ENCODE measurements at places on chromosomes 6 and 20.
A peak's percentile ranks its signal among the peaks of the same experiment; 100 is the strongest.

DNA sequence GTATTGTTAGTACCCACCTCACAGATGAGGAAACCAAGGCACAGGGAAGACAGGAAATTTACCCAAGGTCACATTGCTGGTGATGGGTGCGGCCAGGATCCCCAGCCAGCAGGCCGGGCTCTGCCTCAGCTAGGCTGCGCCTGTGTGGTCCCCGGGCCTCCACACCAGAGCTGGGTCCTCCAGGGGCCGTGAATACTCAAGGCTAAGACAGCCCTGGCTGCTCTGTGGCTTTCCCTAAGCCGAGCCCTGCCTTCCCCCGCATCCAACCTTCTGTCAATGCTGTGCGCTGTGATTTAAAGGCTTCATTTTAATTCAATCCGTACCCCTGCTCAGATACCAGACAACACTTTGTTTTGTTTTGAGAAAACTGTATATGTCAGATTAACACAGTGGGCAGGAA, 246.7 kb downstream of the TTLL2 start:
- DNase-seq: no peak

DNA sequence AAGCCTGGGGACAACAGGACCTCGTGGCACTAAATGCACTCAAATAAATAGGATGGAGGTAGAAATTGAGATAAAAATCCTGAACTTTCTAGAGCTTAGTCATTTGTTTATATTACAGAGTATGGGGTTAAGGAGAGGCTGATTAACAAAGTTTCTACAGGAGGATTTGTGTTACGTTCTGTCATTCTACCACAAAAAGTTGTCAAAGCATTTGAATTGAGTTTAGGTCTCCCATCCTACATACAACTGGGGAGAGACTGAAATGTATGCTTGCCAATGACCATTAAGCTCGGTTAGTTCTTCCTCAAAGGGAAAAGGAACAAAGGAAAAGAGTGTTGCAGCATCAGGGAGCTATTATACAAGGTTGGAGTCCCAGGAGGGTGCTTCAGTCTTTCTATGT, 597.9 kb downstream of the COL12A1 start:
- DNase-seq: no peak

- DNase-seq: no peak
These were observed 92.0 kb downstream of the RNASET2 start for GRCh38 chr6:166864333-166864732.

GRCh38 chr6:54892831-54893230, 46.3 kb downstream of the FAM83B start:
- DNase-seq: no peak

DNA sequence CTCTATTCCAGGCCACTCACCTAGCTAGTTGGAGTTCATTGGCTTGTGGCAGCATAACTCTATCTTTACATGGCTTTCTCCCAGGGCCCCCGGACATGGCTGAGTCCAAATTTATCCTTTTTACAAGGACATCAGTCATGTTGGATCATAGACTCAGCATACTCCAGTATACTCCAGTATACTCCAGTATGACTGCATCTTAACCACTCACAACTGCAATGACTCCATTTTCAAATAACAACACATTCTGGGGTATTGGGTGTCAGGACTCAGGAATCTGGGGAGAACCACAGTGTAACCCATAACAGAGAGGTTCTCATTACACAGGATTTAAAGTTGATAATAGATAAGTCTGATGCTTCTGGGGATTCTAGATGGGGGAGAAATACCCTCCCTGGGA, 53.8 kb upstream of the TSHZ2 start:
- DNase-seq: no peak

- DNase-seq: no peak
These were observed 95.6 kb downstream of the SYCP2 start for GRCh38 chr20:59837623-59838394.

DNA sequence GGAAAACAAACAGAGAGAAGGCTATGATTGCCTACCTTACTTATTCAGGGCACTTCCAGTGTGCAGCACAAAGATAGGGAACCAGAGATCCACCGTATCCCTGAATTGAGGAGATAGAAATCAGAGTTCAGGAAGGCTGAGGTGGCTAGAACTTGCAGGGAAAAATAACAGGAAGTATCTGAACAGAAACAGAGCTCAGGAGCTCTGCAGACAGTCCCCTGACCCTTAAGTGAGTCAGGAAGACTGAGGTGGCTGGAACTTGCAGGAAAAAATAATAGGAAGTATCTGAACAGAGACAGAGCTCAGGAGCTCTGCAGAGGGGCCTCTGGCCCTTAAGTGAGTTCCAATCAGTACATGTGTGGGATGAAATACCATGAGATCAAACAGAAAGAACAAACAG, 65.4 kb downstream of the RPRD1B start:
- DNase-seq: no peak

- no peak for DNase-seq
These were observed 577.9 kb downstream of the TFAP2B start for GRCh38 chr6:51396583-51396982.

GRCh38 chr6:28814032-28814976, 109.5 kb downstream of the TRIM27 start:
- DNase-seq: no peak

- DNase-seq: no peak
These were observed 44.2 kb upstream of the TOX2 start for GRCh38 chr20:43870484-43870883.

- DNase-seq: no peak
These were observed 354.1 kb upstream of the ARID1B start for GRCh38 chr6:156423075-156423474.

DNA sequence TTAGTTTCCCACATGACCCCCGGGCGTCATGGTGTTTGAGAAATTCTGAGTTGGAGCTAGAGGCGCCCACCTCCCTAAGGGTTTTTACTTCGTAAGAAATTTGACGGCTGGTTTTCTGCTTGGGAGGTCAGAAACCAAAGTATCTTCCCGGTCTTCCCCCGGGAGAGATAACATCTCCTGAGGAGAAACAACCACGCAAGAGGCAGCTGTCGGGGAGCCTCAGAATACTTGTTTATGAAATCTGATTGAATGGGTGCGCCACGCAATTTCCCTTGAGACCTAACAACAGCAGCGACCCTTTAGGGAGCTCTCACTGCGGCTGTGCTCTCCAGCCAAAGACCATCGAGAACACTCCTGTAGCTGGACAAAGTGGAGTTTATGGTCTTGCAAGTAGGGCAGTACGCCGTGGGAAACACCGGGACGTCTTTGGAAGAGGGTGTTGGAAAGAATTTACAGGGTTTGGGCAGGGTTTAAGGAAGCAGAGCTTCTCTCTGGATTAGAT, 608 bp upstream of the EIF2S2 start:
- peak; percentile 69 for DNase-seq

- DNase-seq: no peak
These were observed 83.0 kb downstream of the SCAND1 start for GRCh38 chr20:35871259-35871771.

DNA sequence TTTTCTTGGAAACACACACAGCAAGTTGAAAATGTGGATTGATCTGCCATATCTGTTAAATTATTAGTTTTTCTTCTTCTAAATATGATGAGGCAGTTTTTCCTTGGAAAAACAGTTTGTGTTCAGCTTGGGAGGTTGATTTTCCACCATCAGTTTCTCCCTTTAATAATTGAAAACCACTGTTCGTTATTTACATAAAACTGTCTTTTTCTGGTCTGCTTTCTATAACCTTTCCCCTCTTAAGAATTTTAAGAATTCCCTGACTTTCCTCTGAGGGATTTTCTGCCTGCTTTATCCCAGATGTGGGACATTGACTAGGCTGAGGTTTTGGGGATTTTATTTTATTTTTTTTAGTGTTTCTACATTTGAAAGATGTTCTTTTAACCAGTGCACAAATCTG, 27.2 kb downstream of the DSE start:
- no peak for DNase-seq

- no peak for DNase-seq
These were observed 237.6 kb upstream of the AFDN start for GRCh38 chr6:167588920-167589614.

DNA sequence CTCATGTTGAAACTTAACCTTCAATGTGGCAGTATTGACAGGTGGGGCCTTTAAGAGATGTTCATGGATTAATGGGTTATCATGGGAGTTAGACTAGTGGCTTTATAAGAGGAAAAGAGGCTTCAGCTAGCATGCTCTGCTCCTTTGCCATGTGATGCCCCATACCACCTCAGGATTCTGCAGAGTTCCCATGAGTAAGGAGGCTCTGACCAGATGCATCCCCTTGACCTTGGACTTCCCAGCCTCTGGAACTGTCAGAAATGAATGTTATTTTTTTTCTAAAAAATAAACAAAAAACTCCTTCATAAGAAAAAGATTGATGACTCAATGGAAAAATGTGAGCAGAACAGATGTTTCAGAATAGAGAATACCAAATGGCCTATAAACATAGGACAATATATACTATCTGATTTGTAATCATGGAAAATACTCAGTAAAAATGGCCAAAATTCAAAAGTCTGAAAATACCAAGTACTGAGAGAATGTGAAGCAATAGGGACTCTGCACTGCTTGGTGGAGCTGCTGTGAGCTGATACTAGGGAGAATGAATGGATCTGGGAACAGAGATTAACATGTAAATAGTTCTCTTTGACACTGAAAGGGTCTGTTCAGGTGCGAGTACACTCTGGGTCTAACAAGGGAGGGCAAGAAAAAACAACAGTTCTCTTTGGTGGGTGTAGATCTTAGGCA, 7.4 kb upstream of the TRIM39 start:
- DNase-seq: no peak

DNA sequence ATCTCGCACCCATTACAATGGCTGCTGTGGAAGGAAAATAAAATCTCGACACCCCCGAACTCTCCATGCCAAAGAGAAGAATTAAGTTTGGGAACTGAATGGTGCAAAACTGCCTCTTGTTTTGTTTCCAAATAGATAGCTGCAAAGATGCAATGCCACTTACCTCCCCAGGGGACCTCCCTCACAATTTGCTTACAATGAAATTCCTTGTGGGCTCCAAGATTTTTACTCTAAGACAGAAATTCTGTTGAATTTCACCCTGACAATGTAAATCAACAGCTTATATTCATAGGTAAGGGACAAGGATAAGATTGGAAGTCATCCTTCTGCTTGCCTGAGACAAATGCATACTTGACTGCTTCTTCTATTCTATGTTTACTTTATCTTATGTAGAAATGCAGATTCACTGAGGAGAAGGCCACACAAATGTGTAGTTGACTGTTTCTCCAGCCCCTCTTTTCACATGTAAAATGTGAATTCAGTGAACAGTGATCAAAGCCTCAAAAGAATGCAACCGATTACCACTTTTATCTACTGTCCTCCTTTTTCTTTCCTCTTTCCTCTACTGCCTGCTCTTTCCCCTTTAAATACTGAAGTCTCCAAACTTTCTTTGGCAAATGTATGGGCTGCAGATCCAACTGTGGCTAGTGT, 36.6 kb downstream of the ADGRF4 start:
- DNase-seq: no peak

DNA sequence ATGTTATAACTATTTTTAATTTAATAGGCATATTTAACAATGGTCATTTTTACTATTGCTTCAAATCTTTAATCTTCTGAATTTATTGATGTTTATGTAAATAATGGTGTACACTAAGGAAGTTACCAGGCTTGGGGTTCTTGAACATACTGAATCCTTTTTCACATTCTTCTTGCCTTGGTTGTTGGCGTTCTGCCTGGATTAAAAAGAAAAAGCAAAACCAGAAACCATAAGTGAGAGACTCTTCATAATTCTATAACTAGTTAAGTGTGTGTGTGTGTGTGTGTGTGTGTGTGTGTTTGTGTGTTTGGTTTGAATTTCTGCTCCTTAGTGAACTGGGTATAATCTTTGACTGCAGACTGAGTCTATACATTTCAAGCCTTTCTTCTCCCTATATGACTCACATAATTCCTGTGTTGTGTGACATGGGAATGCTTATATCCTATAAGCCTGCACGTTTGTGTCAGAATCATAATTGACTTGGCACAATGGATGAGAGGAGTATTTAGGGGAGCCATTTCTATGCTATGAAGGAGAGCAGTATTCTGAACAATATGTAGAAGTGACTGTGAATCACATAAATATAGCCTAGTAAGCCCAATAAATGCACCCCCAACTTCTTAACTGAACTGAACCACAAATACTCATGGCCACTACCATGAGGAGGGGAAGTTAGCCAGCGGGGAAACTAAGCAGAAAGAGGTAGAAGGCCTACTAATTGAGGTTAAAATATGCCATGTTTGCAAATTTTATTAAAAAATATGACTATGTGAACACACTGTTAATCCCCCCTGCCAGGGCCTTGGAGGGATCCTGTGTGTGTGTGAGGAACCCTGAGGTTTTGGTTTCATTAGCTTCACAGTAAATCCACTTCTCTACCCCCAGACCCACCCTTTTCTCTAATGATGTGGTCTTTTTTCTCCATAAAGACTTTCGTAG, 425.5 kb downstream of the BCKDHB start:
- no peak for DNase-seq

GRCh38 chr20:19251958-19252357, 39.5 kb downstream of the SLC24A3 start:
- DNase-seq: no peak

DNA sequence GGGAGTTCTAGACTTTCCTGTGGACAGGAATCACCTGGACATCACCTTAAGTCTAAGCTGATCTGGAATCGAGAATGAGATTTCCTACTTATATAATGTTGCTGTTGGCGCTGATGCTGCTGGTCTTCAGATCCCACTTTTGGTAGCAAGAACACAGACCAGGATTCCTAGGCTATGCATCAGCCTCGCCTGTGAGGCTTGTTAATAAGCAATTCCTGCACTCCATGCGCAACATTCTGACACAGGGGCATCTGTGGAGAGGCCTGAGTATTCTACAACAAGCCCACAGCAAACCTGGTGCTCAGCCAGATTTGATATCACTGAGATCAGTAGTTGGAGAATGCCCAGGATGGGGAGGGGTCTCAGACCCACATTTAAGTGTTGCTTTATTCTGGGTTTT, 52.0 kb upstream of the TRIM26 start:
- DNase-seq: no peak

GRCh38 chr20:59723607-59724456, 119.5 kb downstream of the PHACTR3 start:
- DNase-seq: no peak

DNA sequence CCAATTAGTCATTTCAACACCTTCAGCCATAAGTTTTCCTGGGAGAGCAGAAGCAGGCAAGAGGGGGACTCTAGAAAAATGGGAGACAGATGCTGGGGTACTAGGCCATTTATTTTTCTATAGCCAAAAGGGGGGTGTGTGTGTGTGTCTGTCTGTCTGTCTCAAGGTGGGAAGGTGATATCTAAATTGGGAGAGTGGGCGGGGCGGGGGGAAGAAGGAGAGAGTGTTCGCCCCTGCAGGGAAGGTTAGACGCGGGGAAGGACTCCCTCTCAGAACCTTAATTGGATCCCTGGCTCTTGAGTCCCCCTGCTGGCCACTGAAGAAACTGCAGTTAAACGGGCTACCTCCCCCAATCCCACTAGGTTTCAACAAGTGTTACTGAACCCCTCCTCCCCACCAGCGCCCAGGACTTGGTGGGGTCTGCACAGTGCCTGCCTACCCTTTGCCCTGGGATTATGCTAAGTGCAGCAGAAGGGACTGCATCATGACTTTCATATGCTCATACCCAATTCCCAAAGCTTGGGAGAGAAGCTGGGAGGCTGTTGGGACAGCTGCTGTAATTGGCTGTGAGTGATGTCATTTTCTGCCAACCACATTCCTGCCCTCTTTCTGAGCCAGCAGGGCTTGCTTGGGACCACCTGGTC, 45.8 kb downstream of the FOXP4 start:
- DNase-seq: peak; percentile 63

Data from NCI-H146 (cell line).